ENCODE measurements at places on chromosomes 2 and 18.

- no peak for DNase-seq
These were observed 49.4 kb downstream of the RHOB start for GRCh38 chr2:20496076-20496872.

DNA sequence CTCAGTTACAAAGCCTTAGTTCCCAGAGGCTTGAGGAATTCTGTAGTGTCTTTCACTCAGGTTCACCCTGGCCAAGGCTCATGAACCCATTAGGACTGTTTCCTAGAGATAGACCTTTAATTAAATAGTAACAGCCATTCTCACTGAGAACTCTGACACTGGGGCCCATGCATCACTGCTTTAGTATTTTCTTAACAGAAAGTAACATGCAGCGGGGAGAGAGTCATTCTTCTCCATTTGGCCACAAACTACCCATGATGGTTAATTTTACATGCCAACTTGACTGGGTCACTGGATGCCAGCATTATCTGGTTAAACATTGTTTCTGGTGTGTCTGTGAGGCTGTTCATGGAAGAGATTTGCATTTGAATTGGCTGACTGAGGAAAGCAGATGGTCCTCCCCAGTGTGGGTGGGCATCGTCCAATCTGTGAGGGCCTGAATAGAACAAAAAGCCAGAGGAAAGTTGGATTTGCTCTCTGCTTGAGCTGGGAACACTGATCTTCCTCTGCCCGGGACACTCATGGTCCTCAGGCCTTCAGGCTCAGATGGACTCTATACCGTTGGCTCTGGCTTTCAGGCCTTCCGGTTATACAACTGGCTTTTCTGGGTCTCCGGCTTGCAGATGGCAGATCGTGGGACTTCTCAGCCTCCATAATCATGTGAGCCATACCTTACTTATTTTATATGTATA, 5.6 kb upstream of the CPLX4 start:
- DNase-seq, result no peak

DNA sequence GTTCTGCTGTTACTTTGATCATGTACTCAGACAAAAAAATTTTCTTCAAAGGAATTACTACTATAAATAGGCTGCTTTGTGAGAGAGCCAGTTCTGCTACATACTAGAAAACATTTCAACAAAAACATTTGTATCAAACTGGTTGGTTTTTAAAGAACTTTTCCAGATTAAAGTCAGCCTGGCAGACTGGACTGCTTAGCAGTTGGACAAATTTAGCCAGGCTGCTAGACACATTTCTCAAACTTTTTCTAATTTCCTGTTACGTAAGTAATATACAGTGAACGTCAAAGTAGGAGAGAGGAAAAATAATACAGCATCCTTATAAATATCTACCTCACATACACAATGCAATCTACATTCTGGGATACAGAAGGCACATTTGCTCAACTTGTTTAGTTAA, 109.5 kb downstream of the SP3 start:
- no peak for DNase-seq

DNA sequence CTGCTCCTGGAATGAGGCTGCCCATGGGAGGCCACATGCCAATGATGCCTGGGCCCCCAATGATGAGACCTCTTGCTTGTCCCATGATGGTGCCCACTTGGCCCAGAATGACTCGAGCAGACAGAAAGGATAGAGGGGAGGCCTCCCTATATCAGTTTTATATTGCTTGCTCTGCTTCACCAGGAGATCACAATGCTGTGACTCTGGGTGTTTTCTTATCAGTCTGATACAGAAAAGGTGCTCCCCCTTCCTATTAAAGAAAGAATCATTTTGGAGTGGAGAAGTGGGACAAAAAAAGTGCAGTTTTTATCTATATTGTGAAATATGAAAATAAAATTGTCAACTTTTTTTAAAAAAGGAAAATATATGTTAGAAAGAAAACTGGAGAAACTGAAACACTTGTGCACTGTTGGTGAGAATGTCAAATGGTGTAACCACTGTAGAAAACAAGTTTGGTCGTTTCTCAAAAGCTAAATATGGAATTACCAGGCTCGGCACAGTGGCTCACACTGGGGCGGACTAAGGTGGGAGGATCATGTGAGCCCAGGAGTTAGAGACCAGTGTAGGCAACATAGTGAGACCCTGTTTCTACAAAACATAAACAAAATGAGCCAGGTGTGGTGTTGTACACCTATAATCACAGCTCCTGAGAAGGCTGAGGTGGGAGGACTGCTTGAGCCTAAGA, 21.8 kb downstream of the LPIN2 start:
- DNase-seq, result no peak

- no peak for DNase-seq
These were observed 53.7 kb upstream of the ST3GAL5 start for GRCh38 chr2:85942346-85942957.

DNA sequence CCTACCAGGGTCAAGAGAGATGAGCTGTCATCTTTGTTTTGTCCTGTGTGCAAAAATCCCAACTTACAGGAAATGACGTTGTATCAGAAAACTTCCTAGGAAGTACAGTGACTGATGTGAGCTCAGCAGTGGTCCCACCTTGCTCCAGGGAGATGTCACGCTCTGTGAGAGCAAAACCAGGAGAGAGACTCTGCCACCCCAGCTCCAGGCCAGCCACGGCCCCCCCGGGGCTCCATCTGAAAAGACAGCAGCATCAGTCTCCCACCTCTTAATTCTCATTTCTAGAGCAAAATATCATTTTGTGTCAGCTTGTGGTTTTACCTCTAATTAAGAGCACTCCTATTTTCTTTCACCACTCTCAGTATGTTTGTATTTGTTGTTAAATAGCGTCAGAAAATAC, 57.5 kb downstream of the MYL12B start:
- no peak for DNase-seq

- peak; percentile 9 for DNase-seq
These were observed 582.8 kb downstream of the ZEB2 start for GRCh38 chr2:143936848-143937722.

GRCh38 chr18:54712306-54712705, 116.0 kb upstream of the RAB27B start:
- no peak for DNase-seq

DNA sequence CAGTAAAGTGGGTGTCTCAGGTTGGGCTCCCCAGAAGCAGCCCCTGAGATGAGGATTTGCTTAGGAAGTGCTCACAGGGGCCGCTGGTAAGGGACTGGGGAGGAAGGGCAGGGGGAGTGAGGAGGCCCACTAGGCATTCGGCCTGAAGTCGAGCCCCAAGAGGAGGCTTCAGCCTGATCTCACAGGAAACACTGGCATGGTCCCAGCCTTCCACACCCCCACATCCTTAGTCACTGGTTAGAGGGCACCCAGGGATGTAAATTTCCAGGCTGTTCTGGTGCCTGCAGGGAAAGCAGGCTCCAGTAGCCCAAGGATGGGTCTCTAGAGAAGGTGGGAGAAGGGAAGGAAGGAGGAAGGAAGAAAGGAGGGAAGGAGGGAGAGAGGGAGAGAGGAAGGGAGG, 22.4 kb upstream of the KCNK3 start:
- DNase-seq, result no peak

DNA sequence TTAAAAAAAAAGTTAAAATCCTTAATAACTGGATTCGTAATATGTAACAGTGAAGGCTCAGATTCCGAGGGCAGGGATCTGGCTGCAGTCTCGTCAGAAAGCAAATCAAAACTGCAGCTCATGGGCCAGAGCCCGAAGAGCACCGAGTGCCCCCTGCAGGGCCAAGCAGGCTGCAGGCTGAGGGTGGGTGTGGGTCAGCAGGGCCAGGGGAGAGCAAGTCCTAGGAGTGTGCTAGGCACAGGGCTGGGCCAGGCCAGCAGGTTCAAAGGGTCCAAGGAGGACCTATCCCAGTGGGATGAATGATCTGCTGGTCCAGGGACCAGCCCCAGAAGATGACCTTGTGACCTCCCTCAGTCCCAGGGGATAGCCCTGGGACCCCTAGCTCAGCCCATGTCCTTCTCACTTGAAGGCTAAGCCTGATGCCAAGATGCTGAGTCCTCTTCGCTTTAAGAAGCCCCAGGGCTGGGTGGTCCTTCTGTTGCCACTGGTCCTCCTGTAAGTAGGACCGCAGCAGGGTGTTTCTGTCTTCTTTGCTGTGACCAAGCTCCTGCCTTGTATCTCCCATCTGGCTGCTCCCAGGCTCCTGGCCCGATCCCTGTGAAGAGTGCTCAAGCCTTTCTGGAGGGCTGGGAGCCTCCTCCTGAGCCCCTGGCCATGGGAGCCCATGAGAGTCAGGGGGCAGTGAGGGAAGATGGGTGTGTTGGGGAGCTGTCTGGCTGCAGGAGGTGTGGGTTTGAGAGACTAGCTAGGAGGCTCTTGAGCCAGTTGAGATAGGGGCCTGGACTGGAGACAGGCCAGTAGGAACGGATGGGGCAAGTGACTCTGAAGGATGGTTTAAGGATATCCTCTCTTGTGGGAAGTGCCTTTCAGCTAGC, 150.7 kb downstream of the DYSF start:
- no peak for DNase-seq

DNA sequence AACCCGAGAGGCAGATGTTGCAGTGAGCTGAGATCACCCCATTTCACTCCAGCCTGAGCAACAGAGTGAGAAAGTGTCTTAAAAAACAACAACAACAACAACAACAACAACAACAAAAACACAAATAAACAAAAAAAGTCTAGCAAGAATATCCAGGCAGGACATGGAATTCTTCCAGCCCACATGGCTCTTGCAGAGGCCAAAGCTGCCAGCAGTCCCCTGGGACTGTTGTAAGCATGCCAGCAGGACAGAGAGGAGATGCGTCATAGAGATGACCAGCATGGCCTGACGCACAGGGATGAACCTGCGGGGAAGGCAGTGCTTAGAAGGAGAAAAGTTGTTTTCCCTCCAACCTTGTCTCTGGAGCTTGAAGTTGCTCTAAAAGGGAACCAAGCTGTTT, 182.3 kb upstream of the PGAP1 start:
- no peak for DNase-seq

DNA sequence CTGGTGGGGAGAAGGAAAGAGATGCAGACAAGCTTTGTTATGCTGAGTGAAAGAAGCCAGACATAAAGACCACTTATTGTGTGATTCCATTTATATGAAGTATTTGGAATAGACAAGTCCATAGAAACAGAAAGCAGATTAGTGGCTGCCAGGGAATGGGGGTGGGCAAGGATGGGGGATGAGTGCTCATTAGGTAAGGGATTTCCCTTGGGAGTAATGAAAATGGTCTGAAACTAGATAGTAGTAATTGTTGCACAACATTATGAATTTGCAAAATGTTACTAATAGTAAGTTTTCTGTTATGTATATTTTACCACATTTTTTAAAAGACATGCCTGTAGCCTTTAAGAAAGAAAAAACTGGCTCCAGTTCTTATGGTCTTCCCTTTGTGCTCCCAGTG, 154.9 kb downstream of the LNPK start:
- DNase-seq, result no peak

- DNase-seq, result no peak
These were observed 231.7 kb downstream of the ARL6IP6 start for GRCh38 chr2:152950126-152950525.

DNA sequence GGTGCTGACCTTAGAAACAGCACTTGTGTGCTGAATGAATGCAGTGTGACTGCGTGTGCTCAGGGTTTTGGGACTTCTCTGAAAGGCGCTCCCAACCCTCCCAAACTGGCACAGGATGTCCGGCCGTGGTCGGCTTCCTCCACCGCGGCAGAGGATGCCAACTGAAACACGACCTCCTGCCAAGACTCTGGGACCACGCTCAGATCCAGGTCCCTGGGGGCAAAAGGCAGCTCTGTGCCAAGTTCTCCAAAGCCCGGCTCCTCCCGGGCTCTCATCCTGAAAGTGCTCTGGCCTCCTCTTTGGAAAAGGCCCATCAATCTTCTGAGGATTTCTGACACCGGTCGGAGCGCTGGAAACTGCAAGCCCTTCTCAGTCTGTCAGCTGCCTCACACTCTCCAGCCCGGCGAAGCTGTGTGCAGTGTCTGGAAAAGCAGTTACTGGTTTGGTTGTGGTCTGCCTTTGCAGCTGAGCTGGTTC, 32.3 kb upstream of the ZBTB7C start:
- DNase-seq, result no peak
